Anterior cingulate cortex (tissue), 58 donors: ENCODE measurements at places on chromosomes 3 and 15.

- DNase-seq = no peak
These were observed 839.9 kb downstream of the AGBL1 start for GRCh38 chr15:86919581-86919980.

DNA sequence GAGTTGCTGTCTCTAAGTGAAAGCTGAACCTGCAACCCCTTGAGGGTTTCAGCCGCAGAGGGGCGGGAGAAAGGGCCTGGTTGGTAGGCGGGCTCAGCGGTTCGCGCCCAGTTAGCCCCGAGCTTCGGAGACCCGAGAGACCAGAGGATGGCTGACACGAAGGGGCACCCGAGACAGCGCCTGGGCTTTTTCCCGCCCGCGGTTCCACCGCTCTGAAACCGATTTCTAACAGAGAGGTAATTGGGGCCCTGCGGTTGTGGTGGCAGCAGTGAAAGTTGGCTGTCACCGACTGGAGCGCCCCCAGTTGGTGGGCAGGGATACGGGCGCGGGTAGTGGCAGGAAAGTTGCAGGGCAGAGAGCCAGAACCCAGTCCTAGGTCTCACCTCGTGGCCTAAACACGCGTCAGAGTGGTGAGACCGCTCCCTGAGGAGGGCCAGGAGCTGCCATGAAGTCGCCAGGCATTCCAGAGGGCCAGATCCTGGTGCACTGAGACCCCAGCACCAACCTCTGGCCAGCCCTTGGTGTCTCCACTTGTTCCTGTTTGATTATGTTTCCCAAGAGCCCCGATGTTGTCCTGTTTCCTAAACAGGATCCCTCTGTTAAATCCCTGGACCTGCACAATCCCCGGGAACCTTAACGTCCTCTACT, 625 bp upstream of the ELL3 start:
- DNase-seq = no peak

DNA sequence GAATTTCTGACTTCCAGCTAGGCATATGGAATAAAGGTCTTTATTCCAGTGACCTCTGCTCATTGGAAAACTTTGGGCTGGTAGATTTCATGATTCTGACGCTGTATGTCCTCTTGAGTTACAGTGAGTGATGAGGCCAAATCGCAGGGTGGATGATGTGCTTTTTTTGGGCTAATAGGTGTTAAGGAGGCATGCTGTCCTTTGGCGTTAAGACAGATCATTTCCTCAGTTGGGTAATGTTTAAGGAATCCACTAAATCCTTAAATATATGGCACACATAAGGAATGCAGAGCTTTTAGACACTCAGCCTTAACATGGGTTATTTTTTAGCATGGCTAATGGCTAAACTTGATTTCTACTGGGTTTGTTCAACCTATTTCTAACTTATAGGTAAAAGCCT, 87.9 kb downstream of the LPP start:
- DNase-seq = no peak

DNA sequence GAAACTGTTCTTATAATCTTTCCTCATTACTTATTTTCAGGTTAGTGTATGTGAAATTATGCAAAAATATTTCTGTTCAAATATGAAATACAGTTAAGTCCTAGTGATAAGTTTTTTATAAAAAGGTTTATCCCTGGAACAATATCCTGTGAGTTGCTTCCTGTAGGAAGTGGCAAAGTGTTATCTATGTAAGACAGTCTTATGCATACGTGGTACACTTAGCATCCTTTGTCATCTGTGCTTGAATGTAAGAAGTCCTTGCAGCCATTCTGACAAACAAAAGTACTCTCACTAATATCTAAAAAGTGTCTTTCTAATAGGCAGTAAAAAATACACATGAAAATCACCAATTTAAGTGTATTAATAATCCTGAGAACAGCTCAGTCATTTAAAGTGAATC, 372.5 kb upstream of the BCHE start:
- no peak for DNase-seq

- DNase-seq = no peak
These were observed 34.0 kb downstream of the ARIH2 start for GRCh38 chr3:48952510-48953118.

DNA sequence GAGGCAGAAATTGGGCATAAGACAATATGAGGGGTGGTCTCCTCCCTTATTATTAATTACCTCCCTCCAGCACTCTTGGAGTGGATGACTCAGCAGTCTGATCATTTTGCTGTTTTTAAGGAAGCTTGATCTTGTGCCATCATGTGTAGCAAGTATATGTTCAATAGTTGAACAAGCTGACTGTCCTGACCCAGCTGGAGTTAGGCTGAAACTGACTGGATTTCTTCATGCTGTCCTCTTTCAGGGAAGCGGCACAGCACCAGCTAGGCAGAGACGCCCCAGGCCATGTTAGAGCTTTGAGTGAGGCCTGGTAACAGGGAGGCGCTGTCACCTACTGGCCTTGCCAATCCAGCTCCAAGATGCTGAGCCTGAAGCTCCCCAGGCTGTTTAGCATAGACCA, 54.4 kb upstream of the KIF23 start:
- no peak for DNase-seq

DNA sequence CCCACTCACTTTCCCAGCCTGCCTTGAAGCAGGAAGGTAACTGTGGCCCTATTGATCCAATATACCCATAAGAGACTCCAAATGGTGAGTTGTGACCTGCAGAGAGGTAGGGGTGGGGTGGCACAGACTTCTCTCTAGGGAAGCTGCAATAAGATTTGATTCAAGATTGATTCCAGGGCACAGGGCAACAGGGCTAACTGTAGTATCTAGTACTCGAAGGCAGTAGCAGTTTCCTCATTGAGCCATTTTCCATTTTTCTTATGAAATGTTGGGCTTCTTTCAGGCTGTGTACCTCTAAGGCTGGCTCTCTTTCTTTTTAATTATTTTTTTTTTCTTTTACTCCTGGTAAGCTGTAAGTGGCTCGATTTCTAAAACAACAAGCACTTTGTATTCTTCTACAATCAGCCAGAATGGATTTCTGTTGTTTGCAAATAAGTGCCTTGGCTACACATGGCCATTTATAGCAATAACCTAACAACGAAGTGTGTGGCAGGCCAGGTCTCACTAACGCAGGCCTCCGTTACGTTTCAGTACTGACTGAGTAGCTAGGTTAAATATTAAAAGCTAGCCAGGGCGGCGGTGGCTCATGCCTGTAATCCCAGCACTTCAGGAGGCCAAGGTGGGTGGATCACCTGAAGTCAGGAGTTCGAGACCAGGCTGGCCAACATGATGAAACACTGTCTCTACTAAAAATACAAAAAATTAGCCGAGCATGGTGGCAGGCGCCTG, 19.3 kb downstream of the CCDC12 start:
- no peak for DNase-seq

GRCh38 chr15:95131131-95131556, 899.8 kb downstream of the MCTP2 start:
- no peak for DNase-seq

DNA sequence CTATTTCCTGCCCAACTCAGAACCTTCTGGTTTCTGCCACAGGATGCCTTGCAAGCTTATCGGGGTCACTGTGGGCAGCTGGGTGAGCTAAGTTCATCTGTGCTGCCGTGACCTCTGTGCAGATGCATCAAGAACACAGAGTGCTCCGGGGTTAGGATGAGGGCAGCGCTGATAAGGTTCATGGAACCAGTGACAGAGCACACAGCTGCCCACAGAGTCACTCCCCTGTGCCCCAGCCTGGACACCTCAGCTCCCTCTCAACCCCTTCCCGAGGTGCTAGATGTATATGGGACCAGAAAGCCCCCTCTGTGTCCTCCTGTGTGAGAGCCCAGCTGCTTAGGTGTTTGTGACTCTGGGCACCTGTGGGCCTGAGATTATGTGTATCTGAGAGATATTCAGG, 15.8 kb upstream of the ALAS1 start:
- DNase-seq = no peak

GRCh38 chr3:87855616-87856015, 203.2 kb downstream of the CGGBP1 start:
- DNase-seq = no peak

DNA sequence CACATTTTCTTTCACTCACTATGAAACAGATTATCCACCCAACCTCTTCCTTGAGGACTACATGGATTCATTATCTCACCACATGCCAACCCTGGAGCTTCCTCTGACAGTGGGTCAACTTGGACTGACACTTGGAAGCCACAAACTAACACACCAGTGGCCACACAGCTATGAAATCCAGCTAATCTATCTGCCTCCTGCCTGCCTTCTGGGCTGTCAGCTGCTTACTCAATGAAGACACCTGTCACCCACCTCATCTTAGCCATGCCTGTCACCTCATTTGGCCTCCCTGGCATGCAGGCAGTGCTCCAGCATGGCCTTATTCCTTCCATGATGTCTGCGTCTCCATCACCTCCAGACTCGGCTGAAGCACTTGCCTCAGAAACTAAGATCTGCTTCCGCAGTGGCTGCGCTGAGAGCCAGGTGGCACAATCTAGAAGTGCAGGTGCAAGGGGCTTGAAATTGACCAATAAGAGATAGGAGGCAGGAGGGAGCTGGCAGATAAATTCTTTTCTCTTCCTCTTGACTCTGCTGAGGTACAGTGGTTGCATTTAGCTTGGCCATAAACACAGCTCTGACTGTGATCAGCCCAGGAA, 105.2 kb upstream of the RNF7 start:
- no peak for DNase-seq

DNA sequence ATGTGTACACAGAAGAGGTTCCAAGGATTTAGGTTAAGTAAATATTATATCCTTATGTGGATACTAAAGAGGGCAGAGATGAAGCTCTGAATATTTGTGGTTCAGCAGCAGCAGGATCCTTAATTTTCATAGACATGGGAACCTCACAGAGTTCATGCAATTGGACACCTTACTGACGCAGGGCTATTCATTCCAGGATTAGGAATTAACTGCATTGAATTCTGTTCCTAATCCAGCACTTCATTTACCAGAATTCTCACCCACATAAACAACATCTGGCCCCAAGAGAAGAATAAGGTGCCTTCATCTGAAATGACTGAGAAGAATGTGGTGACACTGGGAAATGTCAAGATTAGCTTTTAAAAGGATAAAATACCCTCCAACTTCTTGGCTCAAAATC, 62.4 kb downstream of the ADAMTS9 start:
- no peak for DNase-seq

GRCh38 chr3:117563063-117563462, 853.5 kb downstream of the TUSC7 start:
- DNase-seq = no peak

DNA sequence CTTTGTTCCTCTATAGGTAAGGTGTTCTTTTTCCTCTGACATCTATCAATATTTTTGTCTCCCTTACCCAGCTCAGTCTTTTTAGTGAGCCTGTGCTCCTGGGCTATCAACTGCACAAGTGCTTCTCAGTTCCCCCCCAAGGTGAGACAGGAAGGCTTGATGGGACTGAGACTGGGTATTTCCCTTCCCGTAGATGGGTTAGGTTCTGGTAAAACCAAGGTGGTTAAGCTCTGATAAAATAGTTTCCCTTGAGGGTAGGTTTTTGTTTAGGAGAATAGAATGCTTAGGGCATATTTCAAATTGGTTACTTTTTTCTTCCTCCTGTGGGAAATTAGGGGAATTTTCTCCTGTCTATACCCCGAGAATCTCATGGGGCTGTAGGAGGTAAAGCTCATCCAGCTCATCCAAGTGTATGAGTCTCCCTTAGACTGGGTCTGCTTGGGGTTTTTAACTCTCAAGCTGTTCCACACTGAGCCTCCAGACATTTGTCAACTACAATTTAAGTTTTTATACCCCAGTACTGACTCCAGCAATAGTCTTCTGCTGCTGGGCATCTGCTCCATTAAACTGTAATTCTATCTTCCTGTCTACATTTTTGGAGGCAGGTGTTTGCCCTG, 44.9 kb downstream of the OXSR1 start:
- DNase-seq = no peak

DNA sequence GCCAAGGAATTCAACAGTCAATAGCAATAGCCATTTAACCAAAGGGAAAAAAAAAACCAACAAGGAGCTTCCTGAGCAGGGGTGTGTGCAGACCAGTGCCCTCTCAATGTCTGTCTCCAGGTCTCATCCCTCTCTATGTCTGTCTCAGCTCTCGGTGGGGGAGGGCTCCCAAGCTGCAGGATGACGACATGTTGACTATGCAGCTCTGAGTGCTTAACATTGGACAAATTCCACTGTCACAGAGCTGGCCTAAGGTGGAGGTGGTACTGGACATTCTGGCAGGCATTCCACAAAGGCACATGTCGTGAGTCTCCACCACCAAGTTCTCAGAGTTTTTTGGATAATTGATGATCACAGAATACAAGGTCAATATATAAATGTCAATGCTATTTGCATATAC, 2.0 kb upstream of the CAPN7 start:
- no peak for DNase-seq

DNA sequence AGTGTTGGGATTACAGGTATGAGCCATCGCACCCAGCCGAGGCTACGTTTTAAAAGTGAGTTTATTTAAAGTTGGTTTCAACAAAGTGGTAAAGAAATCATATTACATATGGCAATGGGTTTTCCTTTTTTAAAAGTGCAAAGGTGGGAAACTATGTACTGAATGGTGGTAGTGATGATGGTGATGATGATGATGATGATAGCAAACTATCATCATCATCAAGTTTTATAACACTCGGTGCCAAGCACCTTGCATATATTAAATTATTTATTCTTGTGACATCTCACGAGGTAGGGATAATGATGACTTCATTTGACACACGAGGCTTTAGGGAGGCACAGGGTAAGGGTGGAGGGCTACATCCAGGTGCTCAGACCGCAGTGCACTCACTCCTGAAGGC, 64.3 kb downstream of the BDH1 start:
- DNase-seq = no peak

GRCh38 chr15:79394231-79394630, 37.9 kb upstream of the MINAR1 start:
- no peak for DNase-seq

GRCh38 chr3:107598926-107599771, 76.4 kb downstream of the BBX start:
- DNase-seq = no peak
